ENCODE measurements at places on chromosomes 2 and 18.

DNA sequence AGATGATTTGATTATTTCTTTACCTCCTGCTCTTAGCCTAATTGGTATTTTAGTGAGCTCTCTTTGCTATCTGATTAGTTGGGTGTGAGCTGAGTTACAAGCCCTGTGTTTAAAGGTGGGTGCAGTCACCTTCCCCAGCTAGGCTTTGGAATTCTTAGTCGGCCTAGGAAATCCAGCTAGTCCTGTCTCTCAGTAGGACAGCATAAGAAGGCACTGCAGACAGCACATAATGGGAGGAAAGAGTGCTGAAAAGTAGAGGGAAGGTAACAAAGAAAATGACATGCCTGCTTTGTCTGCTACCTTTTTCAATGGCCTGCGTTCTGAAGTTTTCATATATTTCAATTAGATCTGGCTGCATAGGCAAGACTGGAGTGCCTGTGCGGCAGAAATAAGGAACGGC lies 1794.0 kb upstream of the CELF4 start:
- no peak for DNase-seq

DNA sequence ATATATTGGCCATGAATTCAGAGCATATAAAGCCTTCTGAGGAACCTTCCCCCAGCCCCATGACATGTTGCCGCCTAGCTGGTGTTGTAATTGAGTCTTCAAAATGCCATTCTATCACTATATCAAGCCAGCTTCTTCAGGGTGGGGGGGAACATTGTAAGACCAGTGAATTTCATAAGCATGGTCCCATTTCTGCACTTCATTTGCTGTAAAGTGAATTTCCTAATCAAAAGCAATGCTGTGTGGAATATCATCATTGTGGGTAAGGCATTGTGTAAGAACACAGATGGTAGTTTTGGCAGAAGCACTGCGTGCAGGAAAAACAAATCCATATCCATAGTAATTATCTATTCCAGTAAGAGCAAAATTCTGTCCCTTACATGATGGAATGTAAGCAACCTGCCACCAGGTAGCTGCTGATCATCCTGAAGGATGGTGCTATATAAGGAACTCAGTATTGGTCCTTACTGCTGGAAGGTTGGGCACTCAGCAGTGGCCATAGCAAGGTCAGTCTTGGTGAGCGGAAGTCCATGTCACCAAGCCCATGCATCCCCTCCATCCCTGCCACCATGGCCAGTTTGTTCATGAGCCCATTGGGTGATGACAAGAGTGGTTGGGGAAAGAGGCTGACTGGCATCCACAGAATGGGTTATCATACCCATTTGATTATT lies 159.4 kb downstream of the COPS8 start:
- no peak for DNase-seq

GRCh38 chr18:61582202-61582710 lies 249.0 kb downstream of the CDH20 start:
- DNase-seq = no peak

DNA sequence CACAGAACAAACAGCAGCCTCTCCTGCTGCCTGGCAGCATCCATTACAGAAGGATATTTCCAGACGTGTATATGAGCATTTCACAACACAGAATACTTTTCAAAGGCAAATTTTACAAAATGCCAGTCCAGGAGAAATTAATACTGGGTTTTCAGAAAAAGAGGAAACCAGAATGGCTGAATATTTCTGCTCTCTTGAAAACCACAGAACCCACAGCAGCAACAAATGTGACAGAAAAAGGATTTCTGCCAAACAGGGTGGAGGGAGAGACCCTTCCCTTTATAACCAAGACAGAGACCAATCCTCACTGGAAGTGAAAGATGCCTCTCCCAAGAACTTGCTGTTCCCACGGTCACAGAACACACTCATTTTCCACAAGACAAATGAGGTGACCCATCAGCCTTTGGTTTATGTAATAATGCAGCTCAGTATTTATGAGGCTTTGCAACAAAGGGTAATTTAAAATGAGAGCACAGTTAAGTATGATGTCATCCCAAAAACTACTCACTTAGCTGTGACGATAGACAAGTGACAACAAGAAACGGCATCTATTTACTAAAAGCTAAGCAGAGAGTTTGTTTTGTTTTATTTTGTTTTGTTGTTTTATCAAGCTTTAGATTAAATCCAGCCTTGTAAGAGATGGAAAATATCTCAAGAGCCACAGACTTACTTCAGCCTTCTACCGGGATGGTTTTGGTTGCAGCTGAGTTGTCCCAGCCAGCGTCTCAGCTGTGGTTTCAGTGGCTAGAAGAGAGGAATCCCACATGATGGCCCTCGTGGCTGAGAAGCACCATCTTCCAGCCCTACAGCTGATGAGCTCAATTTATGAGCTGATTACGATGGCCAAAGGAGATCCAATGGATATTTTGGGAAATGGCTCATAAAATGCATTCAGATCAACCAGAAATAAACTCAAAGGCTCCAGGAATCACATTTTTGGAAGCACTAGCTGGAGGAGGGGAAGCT lies 249.3 kb upstream of the AGAP1 start:
- no peak for DNase-seq

GRCh38 chr2:101516823-101517690 lies 42.1 kb upstream of the RFX8 start:
- peak; percentile 36 for DNase-seq

GRCh38 chr2:26561376-26561775 lies 79.8 kb downstream of the CIB4 start:
- DNase-seq = no peak

DNA sequence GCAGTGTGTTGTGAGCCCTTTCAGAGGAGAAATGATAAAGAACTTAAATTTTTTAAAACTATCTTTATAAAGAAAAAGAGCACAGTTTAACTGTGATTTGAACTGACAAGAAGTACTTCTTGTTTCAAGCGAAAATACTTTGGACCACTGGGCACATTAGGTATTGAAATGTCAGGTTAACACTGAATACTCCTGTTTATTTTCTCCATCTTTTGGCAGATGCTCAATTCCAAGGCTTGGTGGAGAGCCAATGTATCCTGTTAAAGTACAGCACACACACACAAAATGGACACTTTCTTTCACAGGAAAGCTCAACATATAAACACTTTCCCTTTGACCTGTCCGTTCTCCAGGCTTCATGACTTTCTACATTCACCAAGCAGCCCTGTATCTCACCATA lies 32.6 kb upstream of the SP3 start:
- no peak for DNase-seq

- DNase-seq = no peak
Observed at GRCh38 chr2:113180131-113180946, 6.6 kb downstream of the PSD4 start.

- DNase-seq = no peak
Observed at GRCh38 chr2:139439100-139439499, 658.9 kb upstream of the NXPH2 start.

DNA sequence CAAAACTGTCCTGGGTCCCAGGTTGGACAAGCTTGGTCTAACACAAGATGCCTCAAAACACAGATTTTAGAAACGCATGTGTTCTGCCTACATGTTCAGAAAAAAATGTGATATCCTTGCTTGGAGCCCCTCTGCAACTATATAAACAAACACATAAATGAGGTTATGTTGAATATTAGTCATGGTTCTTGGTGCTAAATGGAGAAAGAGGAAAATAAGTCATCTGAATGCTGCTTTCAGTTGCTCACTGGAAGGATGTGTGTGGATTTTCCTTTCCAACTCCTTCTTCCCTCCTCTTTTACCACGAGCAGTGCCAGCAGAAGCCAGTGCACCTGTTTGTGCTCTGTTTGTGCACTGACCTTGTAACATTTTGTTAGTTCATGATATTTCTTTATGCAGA lies 85.3 kb downstream of the PIEZO2 start:
- no peak for DNase-seq

GRCh38 chr2:9222239-9222892 lies 15.8 kb downstream of the ASAP2 start:
- no peak for DNase-seq

DNA sequence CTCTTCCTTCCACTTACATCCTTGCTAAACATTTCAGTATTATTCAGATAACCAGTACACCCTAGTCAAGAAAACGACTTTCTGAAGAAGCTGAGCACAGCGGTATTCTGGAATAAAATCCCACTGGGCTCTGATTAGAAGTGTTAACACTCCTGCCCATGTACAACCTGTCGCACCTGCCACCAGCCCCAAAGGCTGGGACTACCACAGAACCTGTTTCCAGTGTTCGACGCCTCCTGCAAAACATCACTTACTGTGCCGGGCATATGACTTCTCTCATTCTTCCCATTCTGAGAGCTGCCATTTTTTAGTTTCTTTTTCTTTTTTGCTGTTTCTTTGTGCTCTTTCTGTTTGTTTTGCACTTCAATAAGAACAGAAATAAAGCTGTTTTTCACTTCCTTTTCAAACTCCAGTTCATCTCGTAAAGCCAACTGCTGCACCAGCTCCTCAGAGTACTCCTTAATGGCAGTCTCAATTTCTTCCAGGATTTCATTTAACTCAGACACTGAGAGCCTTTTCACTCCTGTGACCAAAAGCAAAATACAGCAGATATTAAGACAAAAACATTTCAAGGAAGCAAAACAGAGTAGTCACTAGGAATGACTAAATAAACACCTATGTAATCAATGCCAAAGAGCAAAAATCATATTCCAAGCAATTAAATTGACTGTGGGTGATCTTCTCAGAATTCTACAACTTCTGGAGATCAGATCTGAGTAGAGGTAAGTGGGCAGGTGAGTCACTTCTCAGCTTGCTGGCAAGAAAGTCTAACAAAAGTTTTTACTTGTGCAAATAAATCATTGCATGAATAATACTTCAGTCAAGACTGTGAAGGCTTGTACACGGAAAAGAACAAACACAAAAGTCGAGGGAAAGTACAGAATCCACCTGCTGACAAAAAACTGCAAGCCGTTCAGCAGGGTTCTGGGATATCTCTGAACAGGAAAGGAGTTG lies 19.3 kb downstream of the FEZ2 start:
- no peak for DNase-seq

- no peak for DNase-seq
Observed at GRCh38 chr2:209146682-209147320, 277.0 kb upstream of the MAP2 start.

DNA sequence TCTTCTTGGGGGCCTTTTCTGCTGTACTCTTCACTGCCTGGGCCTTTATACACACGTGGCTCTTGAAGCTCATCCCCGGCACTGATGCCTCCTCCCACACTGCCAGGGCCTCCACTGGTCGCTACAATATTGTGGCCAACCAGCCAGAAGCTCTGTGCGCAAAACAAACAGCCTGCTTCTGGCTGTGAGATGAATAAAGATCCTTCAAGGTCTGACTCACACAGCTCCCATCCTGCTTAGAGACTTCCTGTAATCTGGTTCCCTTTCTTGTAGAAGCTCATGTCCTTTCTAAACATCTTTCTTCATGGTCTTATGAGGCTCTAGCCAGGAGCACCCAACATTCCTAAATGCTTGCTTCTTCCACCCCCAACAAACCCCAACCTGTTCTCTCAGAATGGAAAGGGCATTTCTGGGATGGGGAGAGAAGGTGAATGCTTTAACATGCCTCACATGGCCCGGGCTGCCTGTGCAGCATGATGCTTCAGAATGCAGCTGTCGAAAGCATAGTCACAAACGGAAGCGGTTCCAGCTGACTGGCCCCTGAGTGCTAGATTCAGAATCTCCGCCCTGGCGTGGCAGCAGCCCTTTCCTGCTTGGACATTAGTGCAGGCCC lies 24.6 kb downstream of the NRP2 start:
- DNase-seq = peak; percentile 35

DNA sequence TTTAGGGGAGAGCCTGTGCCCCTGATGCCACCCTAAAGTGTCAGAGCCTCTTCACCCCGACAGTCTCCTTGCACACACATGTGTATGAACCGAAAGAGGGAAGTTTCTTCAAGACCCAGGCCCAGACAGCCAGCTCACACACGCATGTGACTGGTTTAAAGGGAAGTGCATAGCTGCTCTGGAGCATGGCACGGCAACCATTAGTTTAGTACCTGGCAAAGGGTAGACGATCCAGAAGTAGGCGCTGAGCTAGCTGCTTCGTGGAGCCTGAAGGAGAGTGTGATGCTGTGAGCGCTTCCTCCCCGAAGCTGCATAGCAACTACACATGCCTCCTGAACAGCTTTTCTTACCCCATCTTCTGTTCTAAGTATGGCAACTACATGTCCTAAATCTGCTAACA lies 91.7 kb downstream of the ZCCHC2 start:
- DNase-seq = no peak

DNA sequence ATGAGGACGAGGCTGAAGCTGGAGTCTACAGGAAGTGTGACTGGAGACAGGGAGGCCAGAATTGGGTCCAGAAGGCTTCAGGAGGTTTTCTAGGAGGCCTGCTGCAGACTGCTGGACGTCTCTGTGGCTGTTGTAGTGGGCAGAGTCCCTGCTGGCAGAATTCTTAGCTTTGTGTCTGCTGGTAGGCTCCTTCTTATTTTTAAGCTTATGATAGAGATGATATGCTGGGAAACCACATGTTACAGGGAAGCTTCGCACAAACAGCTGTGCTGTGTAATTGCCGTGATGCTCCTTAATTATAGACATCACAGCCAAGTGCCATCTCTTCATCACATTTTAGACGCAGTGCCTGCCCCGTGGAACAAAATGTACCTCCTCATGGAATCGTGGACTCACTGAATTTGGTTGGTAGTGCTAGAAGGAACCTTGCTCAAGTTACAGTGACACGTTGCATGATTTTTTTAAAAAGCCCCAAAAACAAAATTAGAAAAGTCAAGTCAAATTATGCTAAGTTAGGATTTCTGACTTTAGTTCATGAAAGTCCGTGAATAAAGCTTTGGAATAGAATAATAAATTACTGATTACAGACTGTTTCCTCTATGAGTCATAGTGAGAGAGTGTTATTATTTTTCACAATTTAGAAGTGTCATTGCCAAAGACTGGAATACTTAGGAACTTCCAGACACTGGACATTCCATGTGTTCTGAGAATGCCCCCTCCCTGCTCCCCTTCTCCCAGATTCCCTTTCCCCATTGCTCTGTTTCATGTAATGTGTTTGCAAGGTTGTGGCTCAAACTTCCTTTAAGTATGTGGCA lies 144.1 kb downstream of the FHOD3 start:
- DNase-seq = no peak

DNA sequence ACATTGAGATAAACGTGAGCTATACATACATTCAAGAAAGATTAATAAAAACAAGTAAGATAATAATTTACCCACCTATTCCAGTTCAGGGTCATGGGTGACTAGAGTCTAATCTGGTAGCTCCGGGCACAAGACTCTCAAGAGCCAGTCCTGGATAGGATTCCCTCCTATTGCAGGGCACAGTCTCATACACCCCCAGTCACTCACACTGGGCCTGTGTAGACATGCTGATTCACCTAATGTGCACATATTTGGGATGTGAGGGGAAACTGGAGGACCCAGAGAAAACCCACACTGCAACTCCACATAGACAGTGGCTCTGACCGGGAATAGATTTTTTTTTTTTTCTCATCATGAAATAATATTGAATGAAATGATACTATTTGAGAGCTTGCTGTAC lies 81.5 kb upstream of the THUMPD2 start:
- no peak for DNase-seq

DNA sequence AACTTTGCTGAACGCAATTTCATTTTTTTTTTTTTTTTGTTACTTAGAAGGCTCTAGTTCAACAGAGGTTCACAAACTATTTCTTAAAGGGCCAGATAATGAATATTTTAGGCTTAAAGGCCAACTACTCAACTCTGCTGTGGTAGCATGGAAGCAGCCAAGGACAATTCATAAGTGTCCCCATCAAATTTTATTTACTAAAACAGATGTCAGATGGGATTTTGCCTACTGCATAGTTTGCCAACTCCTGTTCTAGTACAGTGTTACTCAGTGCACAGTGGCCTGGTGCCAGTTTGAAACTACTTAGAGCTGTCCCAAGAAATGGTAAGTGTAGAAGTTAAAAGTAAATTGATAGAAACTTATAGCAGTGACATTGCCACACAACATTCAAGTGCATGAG lies 949.4 kb upstream of the FANCL start:
- DNase-seq = no peak
